ENCODE measurements at places on chromosomes 7 and 10. TPM values are rescaled to one million over a fixed set of nuclear protein-coding genes. Genes with fewer than 3 reads are reported as not detected.

DNA sequence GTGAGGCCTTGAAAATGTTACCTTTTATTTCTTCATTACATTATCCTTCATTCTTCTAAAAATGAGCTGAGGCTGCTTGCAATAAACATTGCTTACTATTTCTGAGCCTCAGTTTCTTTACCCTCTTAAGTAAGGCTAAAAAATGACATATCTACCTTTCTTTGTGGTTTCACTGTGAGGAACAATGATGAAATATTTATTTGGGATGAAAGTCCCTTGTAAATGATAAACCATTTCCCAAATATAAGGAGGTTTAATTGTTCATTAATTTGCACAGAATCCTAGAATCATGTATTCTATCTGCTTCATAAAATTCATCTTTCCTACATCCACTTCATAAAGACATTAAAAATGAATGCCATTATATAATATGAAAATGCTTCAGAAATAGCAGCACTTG is 27.9 kb downstream of the ZC3HAV1 start:
- no peak overlapping the region for H3K27ac ChIP-seq
- H3K27me3 ChIP-seq, result no peaks in the 10 kb centered on the region
- no peak for DNase-seq
- H3K4me1 ChIP-seq, result no peaks in the 10 kb centered on the region

DNA sequence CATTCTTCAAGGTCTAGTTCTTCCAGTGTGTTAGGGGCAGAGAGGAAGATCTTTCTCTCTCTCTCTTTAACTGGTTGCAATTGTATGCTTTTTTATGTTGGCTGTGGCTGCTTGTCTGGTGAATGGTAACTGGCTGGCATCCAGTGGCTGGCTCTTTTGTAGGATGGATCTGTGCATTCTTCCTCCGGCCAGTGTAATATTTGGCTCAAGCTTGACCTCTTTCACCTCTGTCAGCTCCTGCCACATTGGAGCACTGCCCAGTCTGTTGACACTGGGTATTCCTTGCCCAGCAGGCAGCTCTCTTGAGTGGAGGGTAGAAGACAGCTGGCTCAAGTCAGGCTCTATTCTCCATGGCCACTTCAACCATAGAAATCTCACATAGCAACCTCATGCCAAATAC is 528.3 kb downstream of the PHTF2 start:
- H3K36me3 ChIP-seq, result no peaks in the 10 kb centered on the region
- no peaks in the 10 kb centered on the region for H3K4me1 ChIP-seq
- no peak overlapping the region for H3K4me3 ChIP-seq

DNA sequence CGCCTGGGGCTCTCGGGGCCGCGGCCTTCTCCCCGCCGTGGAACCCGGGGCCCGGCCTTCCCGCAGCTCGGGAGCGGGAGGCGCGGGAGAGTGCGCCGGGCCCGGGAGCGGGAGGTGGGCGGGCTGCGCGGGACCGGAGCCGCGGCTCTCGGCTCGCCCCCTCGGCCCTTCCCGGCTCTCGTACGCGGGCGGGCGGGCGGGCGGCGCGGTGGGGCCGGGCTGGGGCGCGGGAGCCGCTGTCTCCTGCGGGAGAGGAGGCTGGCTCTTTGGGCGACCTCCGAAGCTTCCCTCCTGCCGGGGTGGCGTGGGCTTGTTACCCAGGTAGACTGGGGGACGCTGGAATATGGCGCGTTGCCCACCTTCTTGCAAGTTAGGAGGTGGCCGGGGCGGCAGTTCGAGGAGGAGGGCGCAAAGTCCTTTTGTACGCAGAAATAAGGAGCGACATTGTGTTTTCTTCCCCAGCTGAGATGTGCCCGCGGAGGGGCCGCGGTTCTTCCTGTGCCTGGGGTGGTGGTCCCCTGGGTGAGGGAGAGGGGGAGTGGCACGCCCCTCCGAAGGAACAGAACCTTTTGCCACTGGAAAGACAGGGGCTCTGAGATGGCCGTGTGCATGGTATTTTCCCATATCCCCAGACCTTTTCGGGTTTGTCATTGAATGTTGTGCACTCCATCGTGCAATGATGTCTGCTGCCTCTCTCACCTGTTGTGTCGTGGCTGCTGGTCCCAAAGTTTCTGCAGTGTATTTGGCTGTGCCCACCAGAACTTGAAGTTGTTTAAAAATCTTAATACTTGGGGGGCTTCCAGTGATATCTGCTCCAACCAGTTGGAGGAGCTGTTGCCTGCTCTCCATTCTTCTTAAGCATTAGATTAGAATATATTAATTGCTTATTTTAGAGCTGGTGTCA is 844 bp downstream of the NRF1 start:
- no peaks in the 10 kb centered on the region for H3K27me3 ChIP-seq
- H3K36me3 ChIP-seq, result peaks cover 7% of the 10 kb centered on the region
- DNase-seq, result peak; percentile 73
- peak overlapping the region; percentile 95 for H3K27ac ChIP-seq

DNA sequence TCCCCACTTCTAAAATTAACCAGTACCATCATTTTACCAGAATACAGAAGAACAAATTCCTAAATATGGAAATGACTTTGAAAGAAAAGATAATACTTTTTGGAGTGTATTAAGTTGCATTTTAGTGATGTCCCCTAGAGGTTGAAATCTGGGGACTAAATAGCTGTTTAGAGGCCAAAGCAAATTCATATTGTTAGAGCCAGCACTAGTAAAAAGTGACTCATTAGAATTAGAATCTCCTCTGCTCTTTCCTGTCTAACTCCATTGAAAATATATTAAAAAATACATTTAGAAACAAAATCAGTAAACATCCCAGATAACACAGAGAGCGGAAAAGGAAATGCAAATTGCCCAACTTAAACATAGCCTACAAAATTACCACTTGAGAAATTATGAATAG is 1189.6 kb upstream of the C7orf33 start:
- H3K36me3 ChIP-seq, result no peaks in the 10 kb centered on the region
- H3K27me3 ChIP-seq, result no peaks in the 10 kb centered on the region
- no peak for DNase-seq
- no peaks in the 10 kb centered on the region for H3K4me1 ChIP-seq
- H3K27ac ChIP-seq, result no peak overlapping the region
- H3K4me3 ChIP-seq, result no peak overlapping the region

GRCh38 chr7:126702242-126703016 is 550.3 kb downstream of the GRM8 start:
- DNase-seq, result no peak
- H3K4me1 ChIP-seq, result peaks cover 4% of the 10 kb centered on the region
- H3K27ac ChIP-seq, result no peak overlapping the region
- no peak overlapping the region for H3K4me3 ChIP-seq
- no peaks in the 10 kb centered on the region for H3K36me3 ChIP-seq

- no peak overlapping the region for H3K4me3 ChIP-seq
- H3K27ac ChIP-seq, result peak overlapping the region; percentile 77
- peak; percentile 59 for DNase-seq
- H3K36me3 ChIP-seq, result no peaks in the 10 kb centered on the region
- H3K4me1 ChIP-seq, result peaks cover 31% of the 10 kb centered on the region
- H3K27me3 ChIP-seq, result no peaks in the 10 kb centered on the region
Measured at GRCh38 chr7:101940830-101941229, 123.4 kb downstream of the CUX1 start.

GRCh38 chr10:80357851-80358125 is 1.2 kb downstream of the DYDC2 start:
- no peak overlapping the region for H3K27ac ChIP-seq
- DNase-seq, result no peak
- no peaks in the 10 kb centered on the region for H3K36me3 ChIP-seq
- H3K4me1 ChIP-seq, result peaks cover 7% of the 10 kb centered on the region
- no peak overlapping the region for H3K4me3 ChIP-seq
- H3K27me3 ChIP-seq, result no peaks in the 10 kb centered on the region

DNA sequence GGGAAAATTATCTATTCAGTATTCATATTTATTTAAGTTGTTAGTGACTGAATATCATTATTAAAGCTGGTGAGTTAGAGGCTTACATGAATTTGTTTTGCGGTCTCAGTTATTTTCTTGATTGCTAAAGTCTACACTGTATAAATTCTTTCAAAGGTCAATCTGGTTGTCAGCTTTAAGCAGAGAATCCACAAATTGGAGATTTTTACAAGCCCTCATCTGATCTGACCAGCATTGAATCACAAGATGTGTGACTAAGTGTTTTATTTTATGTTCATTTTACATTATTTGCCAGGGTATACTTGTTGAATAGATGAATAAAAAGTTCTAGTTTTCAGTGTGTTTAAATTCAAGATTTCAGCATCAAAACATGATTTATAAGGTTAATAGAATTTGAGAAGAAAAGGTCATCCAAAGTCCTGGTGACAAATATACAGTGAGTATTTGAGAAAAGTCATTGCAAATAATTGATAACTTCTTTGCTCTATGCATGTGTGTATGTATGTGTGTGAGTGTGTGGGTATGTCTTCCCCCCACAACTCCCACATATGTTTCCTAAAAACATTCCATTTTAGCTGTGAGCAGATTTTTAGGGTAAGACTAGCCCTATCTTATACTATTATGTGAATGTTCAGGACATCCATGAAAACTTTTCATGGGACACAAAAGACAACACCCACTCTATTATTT is 4.4 kb downstream of the SEMA3A start:
- DNase-seq, result no peak
- no peaks in the 10 kb centered on the region for H3K36me3 ChIP-seq
- H3K4me3 ChIP-seq, result no peak overlapping the region
- H3K27ac ChIP-seq, result no peak overlapping the region
- no peaks in the 10 kb centered on the region for H3K4me1 ChIP-seq

DNA sequence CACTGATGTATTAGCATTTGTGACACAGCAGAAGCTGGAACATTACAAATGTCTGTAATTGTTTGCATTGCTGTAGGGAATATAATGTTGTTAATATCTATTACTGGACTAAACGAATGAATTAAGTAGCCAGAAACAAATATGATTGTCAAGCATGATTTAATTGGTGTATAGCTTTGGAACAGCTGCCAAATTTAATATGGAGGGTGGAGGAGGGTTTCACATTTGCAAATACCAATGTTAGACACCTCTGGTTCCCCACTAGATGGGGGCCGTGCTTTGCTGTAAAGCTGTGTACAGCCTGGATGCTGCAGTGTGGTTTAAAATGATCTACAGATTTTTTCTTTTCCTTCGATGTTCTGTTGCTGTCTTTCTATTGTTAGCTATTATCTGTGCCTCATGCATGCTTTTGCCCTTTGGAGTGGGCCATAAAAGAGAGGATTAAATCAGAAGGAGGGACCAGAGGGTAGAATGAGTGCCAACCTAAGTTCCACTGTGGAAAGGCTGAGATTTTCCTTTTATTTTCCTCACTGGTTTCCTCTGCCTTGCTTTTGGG is 23.1 kb downstream of the DNAJB9 start:
- H3K27ac ChIP-seq, result no peak overlapping the region
- H3K4me1 ChIP-seq, result no peaks in the 10 kb centered on the region
- H3K36me3 ChIP-seq, result no peaks in the 10 kb centered on the region
- DNase-seq, result no peak

DNA sequence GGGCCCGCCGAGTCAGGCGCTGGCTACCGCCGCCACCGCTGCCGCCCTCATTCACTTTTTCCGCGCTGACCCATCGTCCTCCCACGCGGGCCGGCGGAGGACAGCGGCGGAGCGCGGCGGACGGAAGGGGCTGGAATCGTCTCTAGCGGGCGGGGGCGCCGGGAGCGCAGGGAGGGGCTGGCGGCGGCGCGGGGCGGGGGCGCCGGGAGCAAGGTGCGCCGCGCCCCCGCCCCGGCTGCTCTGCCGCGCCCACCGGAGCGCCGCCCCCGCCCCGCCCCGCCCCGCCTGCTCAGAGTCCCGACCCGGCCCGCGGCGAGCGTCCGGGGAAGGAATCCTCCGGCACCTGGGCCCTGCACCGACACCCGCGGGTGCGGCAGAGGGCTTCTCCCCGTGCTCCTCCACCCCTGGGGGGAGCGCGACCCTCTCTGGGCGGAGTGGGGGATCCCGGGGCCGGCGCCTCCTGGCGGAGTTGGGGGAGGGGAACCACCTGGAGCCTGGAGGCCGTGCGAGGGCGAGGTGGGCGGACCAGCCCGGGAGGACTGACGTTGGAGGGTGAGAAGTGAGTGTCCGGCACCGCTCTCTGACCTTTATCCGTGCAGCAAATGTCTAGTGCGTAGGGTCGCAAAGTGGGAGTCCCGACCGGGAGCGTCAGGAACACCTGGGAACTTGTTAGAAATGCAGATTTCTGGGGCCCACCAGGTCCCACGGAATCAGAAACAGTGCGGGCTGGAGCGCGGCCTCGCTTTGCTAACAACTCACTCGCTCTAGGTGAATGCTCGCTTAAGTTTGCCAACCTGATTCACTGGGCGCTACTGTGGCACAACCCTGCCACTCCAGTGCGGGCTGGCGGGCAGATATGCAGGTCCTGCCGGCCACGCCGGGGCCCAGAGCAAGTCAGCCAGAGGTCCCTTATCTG is at the start of gene COBL:
Gene COBL (minus strand): TSS at position 144 of the 916 bp plus-strand sequence. CDS start 176 bp downstream, outside the sequence.
- H3K36me3 ChIP-seq, result no peaks in the 10 kb centered on the region
- peak within 1 kb of the TSS; percentile 83 for H3K27ac ChIP-seq
- H3K4me3 ChIP-seq, result peak within 1 kb of the TSS; percentile 71
- H3K27me3 ChIP-seq, result peaks cover 8% of the 10 kb centered on the region

DNA sequence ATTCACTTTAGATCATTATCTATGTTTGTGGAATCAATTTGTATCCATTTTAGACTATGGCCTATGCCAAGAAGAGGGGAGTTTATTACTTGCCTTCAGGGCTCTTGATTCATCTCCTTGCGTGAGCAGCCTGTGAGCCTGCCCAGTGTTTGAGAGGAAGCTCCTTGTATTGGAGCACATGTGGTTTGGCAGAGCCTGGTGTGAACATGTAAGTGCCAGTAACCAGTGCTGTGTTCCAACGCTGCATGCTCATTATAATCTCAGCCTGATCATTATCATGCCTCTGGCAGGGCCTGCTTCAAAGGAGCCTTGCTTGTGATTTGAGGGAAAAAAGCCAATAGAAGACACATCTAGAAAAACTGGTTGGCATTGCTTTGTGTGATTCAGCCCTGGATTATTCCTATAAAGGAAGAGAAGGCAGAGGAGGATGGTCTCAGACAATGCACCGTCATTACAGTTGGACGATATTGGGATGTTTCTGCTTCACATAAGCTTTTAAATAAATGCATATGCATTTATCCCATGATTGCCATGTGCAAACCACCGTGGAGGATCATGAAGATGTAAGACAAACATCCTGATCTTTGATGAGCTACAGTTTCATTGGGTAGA is 203.4 kb upstream of the AHR start:
- H3K4me3 ChIP-seq, result no peak overlapping the region
- peaks cover 18% of the 10 kb centered on the region for H3K4me1 ChIP-seq
- H3K27me3 ChIP-seq, result no peaks in the 10 kb centered on the region
- DNase-seq, result peak; percentile 48

Gene TAS2R5
- 2.9 TPM for total RNA-seq

Gene SYT15B
- total RNA-seq, result 50.2 TPM

Gene C10orf53
- total RNA-seq, result not detected

Gene GET4
- total RNA-seq, result 32.9 TPM

Gene AMPH
- total RNA-seq, result 0.72 TPM

Gene CYP26C1
- 0.27 TPM for total RNA-seq

Gene COBL
- 27.0 TPM for total RNA-seq
